ENCODE measurements at places on chromosomes 16 and 17. TPM values are rescaled to one million over a fixed set of nuclear protein-coding genes. Genes with fewer than 3 reads are reported as not detected.
A peak's percentile ranks its signal among the peaks of the same experiment; 100 is the strongest.

DNA sequence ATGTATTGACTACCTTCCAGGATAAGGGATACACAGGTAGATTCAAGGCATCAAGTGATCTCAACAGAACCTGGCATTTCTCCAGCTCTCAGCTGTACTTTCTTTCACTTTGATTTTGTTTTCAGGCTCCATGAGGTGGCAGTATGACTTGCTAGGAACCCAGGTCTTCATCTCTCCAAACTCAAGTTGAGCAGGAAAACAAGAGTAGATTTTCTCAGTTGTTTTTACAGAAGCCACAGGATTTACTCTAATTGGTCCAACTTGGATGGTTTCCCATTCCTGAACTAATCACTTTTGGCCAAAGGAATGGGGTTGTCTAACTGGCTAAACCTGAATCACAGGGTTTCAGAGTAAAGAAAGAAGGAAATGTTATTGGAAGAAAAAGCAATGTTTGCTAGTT, 146.6 kb downstream of the TRIM37 start:
- H3K36me3 ChIP-seq: no peaks in the 10 kb centered on the region
- H3K27me3 ChIP-seq: no peaks in the 10 kb centered on the region
- H3K27ac ChIP-seq: no peak overlapping the region
- H3K4me1 ChIP-seq: no peaks in the 10 kb centered on the region
- H3K4me3 ChIP-seq: no peak overlapping the region

TMEM132E gene
- total RNA-seq: 0.04 TPM

- H3K4me3 ChIP-seq: no peak overlapping the region
- peak overlapping the region; percentile 33 for H3K27ac ChIP-seq
- no peaks in the 10 kb centered on the region for H3K4me1 ChIP-seq
- H3K27me3 ChIP-seq: no peaks in the 10 kb centered on the region
- H3K36me3 ChIP-seq: no peaks in the 10 kb centered on the region
These were observed 35.9 kb upstream of the ACSM2B start for GRCh38 chr16:20611975-20612481.

- H3K4me1 ChIP-seq: no peaks in the 10 kb centered on the region
- H3K27ac ChIP-seq: no peak overlapping the region
- DNase-seq: no peak
- H3K36me3 ChIP-seq: no peaks in the 10 kb centered on the region
- H3K4me3 ChIP-seq: no peak overlapping the region
- no peaks in the 10 kb centered on the region for H3K27me3 ChIP-seq
These were observed 103.0 kb downstream of the SYCE1L start for GRCh38 chr16:77302249-77302648.

DNA sequence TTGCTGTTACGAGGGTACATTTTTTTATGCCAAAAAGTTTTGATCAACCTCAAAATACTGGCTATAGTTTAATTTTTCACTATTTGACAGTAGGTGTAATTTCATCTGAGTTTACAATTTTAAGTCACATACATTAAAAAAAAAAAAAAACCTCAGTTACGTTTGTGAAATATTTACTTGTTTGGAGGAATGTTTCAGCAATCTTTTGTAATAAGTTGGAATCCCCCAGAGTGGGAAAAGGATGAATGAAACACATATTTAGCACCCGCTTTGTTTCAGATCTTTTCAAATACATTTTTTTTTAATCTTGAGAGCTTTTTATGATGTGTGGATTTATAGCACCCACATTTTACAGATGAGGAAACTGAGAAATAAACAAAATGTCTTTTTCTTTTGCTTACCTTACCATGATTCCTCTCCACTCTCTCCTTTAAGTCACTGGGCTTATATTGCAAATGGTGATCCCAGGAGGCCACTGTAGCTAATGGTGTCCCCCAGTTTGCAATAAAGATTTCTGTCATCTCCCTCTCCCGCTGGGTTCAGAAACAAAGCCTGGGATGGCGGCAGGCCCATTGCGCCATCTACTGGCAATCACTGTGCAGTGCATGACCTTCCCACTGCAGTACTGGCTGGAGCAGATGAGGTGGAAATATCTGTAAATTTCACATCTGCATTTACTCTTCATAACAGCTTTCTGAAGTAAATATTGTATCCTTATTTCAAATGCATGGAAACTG, 27.7 kb downstream of the TBC1D3B start:
- H3K27ac ChIP-seq: no peak overlapping the region
- no peaks in the 10 kb centered on the region for H3K36me3 ChIP-seq
- peak; percentile 43 for DNase-seq

Data from heart right ventricle (tissue), 16 donors.